ENCODE measurements at places on chromosomes 6 and 20. TPM values are rescaled to one million over a fixed set of nuclear protein-coding genes. Genes with fewer than 3 reads are reported as not detected.

Gene ULBP2
- 1.3 TPM for total RNA-seq

Gene SYNCRIP
- total RNA-seq = 53.0 TPM

Gene CGAS
- total RNA-seq = 0.92 TPM

Gene C20orf204
- total RNA-seq = 0.30 TPM

Gene LPA
- not detected for total RNA-seq

Gene MEI4
- 0.65 TPM for total RNA-seq

Gene OR5V1
- not detected for total RNA-seq

Gene HLA-G
- not detected for total RNA-seq

DNA sequence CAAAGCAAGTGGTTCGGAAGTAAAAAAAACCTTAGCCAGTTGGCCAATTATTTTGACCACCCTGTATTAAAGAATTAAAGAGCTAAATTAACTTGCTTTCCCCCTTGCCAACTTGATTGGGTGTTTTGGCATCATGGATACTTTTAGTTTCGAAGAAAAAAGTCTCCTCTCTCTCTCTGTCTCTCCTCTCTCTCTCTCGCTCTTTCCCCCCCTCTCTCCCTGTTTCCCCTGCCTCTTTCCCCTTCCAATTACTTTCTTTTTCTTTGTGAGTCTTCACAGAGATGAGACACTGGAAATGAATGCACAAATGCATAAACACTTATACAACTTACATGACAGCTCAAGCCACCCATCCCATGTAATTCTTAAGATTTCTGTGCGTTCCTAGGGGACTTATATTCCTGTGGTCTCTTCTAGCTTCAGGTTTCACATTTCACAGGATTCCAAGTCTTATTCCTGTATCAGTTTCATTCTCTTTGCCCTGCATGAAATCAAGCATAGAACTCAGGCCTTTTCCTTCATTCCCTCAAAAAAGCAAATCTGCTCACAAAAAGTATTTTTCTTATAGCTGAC is 32.9 kb upstream of the EYA4 start:
- DNase-seq = no peak

- DNase-seq = no peak
Observed at GRCh38 chr6:90136176-90136575, 160.5 kb downstream of the BACH2 start.

DNA sequence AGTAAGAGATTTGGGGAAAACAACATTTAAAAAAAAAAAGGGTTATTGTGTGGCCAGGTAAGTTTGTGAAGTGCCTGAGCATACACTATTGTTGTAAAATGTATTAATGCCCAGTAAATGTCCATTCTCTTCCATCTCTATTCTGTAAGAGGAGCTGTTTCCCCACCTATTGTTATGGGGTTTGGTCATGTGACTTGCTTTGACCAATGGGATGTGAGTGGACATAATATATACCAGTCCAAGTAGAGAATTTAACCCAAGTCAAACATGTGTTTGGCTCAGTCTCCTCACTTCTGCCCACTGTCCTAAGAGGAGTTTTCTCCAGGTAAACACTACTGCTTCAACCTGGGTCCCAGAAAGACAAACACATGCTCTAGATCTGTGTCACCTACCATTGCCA is 377.1 kb downstream of the FOXA2 start:
- DNase-seq = no peak

- DNase-seq = no peak
Observed at GRCh38 chr6:147055821-147056392, 148.3 kb upstream of the STXBP5 start.

DNA sequence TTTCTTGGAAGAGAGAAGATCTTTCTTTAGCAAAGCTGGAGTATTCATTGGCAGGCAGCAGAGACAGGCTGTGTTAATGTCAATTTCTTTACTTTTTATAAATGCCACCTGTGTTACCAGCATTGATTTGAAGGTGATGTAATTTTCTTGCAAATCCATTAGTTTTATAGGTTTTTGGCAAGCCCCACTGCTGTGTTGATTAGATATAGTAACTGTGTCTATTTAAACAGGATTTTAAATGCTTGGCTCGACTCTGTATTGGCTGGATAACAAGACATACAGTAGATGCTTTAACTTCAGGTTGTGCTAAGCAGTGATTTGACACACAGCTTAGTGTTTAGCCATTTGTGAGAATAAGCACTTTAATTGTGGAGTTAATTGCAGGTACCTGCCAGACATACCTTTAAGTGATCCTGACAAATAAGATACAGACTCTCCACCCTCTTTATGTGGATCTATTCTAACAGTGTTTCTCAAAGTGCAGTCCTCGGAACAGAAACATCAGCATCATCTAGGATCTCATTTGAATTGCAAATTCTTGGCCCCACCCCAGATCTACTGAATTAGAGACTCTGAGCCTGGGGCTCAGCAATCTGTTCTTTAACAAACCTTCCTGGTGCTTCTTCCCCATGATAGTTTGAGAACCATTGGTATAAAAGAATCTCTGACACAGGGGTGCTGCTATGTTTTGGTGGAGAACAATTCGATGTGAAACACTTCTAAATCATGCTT is 397.5 kb downstream of the HDGFL1 start:
- DNase-seq = no peak

DNA sequence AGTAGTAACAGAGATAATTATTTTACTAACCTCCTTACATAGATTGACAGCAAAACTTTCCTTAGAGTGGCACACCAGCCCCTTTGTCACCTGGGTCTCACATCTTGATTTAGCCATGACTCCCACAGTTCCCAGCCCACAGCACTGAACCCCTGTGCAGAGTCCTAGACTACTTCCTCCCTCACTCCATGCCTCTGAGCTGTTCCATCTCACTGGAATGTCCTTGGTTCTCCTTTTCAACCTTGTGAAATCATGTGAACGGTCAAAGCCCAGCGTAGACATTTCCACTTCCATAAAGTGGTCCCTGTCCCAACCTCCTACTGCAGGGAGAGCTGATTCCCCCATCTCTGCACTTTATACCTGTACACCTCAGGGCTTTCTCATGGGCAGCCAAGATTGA is 19.7 kb downstream of the CGA start:
- DNase-seq = no peak

GRCh38 chr6:150857062-150857944 is 8.2 kb upstream of the MTHFD1L start:
- DNase-seq = no peak

DNA sequence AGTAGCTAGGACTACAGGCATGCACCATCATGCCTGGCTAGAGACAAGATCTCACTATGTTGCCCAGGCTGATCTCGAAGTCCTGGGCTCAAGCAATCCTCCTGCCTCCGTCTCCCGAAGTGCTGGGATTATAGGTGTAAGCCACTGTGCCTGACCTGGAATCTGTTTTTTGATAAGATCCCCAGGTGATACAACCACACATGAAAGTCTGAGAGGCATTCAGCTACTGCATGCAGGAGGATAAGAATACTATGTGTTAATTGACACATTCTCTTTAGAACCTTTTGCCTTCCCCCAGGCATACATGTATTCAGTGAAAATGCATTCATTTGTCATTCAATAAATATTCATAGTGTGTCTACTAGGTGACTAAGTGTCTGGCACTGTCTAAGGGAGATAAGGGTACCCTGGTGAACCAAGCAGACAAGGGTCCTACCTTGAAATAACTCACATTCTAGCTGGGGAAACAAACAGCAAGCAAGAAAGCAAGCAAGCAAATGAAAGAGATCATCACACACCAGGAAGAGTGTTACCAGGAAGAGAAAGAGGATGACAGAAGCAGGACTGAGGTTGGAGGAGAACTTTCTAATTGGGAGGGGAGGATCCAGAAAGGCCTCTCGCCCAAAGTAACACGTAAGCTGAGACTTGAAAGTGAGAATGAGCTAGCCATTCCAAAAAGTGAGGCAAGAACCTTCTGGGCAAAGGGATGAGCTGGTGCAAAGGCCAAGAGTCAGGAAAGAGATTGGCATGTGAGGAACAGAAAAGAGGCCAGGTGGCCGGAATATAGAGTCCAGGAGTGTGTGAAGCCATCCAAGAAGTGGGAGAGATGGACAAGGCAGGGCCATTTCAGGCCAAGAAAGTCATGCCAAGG is 6.5 kb downstream of the GFOD1 start:
- DNase-seq = no peak

GRCh38 chr20:13723011-13723410 is 61.7 kb downstream of the ESF1 start:
- DNase-seq = no peak

DNA sequence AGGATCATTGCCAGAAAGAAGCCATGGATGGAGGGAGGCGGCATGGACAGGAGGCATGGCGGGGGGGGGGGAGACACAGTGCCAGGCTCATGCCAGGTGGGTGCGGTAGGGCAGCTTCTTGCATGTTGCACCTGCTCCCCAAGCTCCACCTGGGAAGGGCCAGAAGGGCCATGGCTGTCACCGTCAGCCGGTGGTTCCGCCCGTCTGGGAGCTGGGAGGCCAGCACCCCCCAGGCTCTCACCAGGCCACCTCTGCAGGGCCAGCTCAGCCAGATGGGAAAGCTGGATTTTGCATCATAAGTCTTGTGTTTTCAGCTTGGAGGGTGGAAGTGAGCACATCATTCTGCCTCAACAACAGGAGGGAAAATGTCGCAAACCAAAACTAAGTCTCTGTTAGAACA is 404.7 kb downstream of the TAF4 start:
- peak; percentile 69 for DNase-seq

GRCh38 chr6:7417684-7418083 is 28.1 kb downstream of the RIOK1 start:
- no peak for DNase-seq

- DNase-seq = no peak
Observed at GRCh38 chr20:364905-365794, 15.4 kb upstream of the TRIB3 start.

DNA sequence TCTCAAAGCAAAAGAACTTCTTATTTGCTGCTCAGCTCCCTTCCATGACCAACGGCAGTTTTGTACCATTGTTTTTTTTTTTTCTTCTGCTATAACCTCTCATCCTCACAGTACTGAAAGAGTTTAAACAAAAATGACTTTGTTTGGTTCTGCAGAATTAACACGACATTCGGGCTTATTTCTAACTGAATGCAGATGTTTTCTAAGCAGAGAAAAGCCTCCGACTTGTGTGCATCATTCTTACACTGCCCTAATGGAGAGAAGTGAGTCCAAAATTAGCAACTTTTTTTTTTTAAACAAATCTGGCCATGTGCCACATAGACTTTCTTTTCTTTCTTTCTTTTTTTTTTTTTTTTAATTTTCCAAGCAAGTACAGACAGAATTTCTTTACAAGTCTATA is 382.7 kb downstream of the HDGFL1 start:
- no peak for DNase-seq

GRCh38 chr6:27096834-27097511 is 150.5 kb upstream of the PRSS16 start:
- no peak for DNase-seq

DNA sequence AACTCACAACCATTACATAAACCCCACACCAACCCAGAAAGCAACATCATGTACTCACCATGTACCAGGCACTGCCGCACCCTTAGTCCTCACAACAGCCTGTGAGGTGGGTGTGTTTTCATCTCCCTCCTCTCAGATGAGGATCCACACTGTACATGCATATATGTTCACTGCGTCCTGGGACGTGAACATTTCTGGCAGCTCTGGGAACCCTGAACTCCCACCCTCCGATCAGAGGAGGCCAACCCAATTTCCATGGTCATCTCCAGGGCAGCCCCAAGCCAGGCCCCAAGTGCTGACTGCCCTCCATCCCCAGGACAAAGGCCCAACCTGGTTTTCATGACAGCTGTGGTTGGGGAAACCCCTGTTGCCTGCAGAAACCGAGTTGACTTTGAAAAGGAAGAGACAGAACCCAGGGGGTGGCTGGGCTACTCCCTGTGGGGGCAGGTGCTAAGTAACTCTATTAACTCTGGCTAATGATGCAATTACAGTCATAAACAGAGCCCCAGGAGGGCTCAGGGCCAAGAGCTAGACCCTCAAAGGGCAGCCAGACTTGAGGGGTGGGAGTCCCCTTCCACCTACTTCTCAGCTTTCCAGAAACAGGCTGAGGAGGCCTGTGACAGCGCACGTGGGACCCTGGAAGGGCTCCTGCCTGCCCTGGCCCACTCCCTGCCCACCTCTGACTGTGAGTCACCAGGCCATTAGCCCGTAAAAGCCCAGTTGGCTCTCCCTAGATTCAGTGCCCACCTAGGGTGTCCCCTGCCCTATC is 2.6 kb downstream of the TFEB start:
- DNase-seq = no peak

- DNase-seq = no peak
Observed at GRCh38 chr20:10521836-10522235, 86.7 kb downstream of the SLX4IP start.

- DNase-seq = peak; percentile 84
Observed at GRCh38 chr20:5205348-5206210, 78.8 kb downstream of the CDS2 start.

DNA sequence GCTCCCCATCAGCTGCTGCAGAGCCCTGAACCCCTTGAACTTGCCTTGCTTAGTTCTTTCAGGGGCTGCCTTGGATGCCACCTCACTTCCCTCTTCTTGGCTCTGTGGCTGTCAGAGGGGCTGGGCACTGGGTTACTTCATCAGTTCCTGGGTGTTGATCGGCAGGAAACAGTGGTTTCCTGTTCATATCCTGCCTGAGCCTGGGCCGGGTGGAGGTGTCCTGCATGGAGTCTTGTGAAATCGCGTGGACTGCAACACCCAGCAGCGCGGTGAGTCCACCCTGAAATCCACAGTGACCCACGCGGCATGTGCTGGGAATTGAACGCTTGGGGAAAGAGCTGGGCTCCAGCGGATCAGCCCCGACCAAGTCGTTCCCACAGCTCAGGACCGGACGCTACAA is 97.5 kb downstream of the CDH26 start:
- peak; percentile 93 for DNase-seq

GRCh38 chr6:15970517-15970916 is 158.4 kb upstream of the MYLIP start:
- no peak for DNase-seq

GRCh38 chr6:6656287-6656686 is 67.8 kb downstream of the LY86 start:
- DNase-seq = no peak

DNA sequence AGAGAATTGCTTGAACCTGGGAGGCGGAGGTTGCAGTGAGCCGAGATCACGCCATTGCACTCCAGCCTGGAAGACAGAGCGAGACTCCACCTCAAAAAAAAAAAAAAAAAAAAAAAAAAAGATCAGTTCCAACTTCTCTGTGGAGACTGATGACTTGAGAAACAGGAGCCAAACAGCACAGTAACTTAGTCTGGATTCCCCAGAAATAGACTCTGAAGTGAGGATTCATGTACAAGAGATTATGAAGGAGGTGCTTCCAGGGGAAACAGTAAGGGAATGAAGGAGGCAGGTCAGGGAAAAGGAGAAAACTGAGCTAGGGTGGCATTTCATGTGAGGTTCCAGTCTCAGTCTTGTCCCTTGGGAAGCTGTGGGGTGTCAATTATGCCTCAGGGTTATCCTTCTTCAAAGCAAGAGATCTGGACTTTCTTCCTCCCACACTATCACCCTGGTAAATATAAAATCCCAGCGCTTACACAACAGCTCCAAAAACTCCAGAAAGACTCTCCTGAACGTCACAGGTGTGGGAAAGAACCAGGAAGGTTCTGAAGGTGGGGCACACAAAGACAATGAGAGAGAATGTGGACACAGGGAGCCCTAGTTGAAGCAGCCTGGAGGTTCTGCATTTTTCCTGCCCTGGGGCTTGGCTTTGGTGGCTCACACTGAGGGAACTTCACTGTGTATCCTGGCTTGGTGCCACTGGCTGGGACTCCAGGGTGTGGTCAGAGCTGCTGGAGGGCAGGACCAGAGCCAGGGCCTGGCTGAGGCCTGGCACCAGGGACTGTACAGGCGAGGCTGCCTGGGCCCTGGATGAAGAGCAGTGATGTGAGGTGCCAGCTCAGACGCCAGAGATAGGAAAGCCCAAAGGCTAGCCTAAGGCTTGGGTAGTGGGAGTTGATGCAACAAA is 46.8 kb downstream of the PCNA start:
- DNase-seq = peak; percentile 94

GRCh38 chr6:21189759-21190158 is 403.8 kb upstream of the SOX4 start:
- DNase-seq = no peak

Measured in Right ventricle myocardium inferior (tissue), 1 donor.